ENCODE measurements at places on chromosomes 7 and 10. TPM values are rescaled to one million over a fixed set of nuclear protein-coding genes. Genes with fewer than 3 reads are reported as not detected.

DNA sequence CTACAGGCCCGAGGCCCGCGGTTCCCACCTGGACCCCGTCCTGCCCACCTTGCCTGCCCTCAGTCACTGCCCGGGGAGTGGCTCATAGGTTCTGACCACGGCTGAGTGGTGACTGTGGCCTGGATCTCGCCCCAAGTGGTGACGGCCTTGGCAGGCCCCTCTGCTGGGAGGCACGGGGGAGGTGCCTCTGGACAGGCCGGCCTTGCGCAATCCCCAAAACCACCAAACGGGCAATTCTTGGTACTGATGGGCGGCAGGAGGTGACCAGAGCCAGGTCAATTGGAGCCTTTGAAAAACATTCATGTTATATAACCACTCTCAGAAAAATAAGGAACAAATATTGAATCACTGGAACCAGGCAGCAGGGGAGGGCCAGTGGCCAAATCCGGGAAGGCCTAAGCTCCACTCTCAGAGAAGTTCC lies 83.4 kb downstream of the PRKAG2 start:
- no peak for DNase-seq

The GIMAP7 gene
- polyA plus RNA-seq: 44.5 TPM

The CUBN gene
- 5.7 TPM for polyA plus RNA-seq

The AHR gene
- polyA plus RNA-seq: 69.8 TPM

GRCh38 chr10:94292434-94293090 lies 70.2 kb downstream of the NOC3L start:
- no peak for DNase-seq

The GPC2 gene
- 15.4 TPM for polyA plus RNA-seq

The GPER1 gene
- 6.9 TPM for polyA plus RNA-seq

The NAT16 gene
- 0.11 TPM for polyA plus RNA-seq

Measured in left lung (tissue), 14 donors.